ENCODE measurements at places on chromosomes 2 and 18.

DNA sequence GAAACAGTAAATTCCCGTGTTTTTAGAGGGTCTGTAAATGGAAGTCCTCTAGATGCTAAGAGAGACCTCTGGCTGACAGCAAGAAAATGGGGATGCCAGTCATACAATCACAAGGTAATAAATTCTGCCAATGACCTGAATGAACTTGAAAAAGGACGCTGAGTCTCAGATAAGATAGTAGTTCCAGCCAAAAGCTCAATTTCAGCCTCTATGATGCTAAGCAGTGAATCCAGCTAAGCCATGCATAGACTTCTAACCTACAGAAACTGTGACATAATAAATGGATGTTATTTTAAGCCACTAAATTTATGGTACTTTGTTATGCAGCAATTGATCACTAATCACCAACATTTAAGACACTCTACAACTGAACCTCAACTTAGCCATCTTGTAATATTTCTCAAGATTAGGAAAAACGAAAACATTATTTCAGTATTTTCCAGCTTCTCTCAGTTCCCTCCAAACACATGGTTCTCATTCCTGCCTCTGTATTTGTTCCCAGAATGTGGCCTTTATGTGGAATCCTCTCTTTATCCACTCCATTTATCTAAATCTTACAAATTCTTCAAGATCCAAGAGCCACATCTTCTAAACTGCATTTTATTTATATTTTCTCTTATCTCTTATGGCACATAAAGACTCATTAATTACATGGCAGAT, 331.1 kb downstream of the GULP1 start:
- no peak for DNase-seq

GRCh38 chr2:60280238-60280637, 273.2 kb downstream of the BCL11A start:
- DNase-seq, result no peak

- no peak for DNase-seq
Measured at GRCh38 chr18:54415086-54415485, 57.4 kb downstream of the C18orf54 start.

- peak; percentile 6 for DNase-seq
Measured at GRCh38 chr2:147845411-147845971, 662 bp downstream of the ACVR2A start.

DNA sequence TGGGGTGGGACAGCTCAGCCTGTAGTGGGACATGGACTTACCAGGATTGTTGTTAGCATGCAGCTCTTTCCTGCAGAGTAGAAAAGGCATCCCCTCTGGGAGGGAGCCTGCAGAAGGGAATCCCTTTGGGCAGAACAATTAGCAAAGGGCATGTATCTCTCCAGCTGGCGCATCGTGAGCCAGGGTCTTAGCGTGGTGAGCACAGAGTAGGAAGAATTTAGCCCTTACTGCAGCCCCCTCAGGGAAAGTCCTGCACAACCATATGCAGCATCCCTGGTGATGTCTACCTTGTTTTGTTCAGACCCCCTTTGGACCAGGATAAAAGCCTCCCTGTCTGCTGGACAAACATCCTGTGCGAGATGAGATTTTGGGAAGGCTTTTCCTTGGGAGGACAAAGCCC, 292.1 kb downstream of the SLC4A3 start:
- no peak for DNase-seq

DNA sequence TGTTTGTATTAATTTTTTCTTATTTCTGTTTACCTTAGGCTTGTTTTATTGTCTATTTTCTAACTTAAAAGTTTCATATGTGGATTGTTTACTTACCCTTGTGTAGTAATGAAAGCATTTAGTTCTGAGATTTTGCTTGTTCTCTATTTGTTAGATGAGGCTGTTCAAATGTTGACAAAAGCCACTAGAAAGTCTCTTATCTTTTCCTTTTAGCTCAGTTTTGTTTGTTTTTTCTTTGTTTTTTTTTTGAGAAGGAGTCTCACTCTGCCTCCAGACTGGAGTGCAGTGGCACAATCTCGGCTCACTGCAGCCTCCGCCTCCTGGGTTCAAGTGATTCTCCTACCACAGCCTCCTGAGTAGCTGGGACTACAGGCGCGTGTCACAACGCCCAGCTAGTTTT, 30.9 kb downstream of the USP14 start:
- no peak for DNase-seq

GRCh38 chr2:42957109-42957860, 164.9 kb upstream of the HAAO start:
- no peak for DNase-seq

DNA sequence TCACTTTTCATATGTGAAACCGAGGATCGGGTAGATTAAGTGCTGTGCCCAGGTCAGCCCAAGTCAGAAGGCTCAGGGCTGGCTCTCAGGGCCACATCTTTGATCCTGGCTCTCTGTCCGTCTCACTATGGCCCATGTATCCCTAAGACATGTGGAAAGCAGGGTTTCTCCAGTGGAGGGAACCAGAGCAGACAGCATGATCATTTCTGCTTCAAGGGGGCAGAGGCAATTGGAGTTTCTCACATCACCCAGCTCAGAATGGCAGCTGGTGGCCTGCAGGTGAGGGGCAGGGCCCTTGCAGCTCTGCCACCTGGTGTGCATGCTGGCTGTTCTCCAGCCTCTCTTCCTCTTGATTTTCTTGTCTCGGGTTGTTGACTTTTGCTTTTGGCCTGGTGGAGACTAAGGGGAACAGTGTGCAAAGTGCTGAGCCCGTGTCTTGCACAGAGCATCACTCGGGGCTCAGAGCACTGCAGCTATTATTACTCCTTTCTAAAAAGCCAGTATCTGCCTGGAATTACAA, 27.0 kb downstream of the LDLRAD4 start:
- DNase-seq, result no peak

DNA sequence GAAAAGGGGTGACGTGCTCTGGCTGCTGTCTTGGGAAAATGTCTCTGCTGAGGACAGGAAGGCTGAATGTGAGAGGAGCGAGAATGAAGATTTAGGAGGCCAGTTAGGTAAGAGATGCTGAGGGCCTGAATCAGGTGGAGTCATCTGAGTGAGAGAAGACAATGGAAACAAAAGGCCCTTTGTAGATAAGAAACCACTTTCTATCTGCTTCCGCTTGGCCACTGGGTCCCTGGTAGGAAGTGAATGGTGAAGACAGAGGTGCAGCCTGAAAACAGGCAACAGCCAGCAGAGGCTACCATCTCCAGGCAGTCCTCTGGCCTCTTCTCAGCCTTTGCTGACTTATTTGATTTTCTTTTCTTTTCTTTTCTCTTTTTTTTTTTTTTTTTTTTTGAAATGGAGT, 374.0 kb upstream of the SLC14A2 start:
- DNase-seq, result no peak

DNA sequence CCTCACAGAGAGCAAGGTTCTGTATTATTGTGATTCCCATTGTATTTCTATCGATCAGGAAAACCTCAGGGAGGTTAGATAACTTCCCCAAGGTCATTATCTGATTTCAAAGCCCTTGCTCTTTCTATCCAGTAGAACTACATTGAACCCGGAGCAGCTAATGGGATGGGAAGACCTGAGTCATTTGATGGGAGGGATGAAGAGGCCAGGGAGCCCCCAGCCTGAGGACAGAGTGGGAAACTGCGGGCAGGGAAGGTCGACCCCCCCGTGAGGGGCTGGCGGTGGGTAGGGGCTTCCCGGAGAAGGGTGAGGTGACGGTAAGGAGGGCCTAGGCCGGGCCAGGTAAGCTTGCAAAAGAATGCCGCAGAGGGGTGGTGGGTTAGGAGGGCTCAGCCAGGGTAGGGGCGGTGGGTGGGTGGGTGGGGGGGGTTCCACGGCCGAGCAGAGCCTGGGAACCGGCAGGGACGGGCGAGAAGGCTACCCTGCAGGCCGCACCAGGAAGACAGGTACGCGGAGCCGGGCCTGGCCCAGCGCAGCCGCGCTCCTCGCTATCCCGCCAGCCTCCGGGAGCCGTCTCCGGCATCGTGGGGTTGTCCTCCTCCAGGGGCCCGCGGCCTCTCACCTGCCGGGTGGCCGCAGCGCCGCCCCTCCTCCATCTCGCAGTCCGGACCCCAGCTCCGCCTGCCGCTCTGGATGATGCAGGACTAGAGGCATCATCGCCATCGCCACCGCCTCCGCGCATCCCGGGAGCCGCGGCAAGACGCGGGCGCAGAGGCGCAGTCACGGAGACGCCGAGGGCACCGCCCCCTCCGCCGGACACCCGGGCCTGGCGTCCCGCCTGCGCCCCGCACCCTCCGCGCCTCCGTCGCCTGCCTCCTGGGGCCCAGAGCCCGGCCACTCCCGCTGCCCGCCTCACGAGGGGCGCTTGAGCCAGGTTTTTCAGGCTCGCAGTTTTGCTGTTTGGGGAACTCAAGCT, at the start of gene GPR75:
Gene GPR75, minus strand, starts transcription at position 762 of the 976 bp plus-strand sequence. CDS start 5,211 bp downstream, outside the sequence.
- no peak for DNase-seq

DNA sequence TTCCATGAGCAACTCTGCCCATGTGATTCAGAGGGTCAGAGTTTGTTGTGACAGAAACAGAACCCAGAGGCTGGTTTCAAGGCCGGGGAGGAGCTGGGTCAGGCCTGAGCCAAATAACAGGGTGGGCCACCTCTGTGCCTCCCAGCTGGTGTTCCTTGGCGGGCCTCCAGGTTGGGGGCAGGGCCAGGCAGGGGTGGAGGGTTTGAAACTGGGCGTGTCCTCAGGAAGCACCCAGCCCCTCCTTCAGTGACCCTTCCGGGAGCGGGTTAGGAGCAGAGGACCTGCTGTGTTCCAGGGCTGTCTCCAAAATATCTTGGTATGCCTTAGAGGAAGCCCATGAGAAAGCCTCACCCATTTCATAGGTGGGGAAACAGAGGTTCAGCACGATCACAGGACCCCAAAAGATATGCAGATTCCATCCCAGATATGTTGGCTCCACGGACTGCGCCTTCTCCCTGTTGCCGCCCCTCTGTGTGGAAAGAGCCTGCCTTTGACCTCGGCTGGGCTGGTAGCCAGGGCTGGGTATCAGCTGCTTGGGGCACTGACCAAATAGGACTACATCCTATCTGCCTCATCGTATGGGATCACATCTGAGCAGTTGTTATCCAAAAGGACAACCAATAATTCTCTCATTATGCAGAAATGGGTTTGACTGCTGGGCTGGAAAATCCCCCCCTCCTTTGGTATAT, 74.8 kb upstream of the GLI2 start:
- no peak for DNase-seq

DNA sequence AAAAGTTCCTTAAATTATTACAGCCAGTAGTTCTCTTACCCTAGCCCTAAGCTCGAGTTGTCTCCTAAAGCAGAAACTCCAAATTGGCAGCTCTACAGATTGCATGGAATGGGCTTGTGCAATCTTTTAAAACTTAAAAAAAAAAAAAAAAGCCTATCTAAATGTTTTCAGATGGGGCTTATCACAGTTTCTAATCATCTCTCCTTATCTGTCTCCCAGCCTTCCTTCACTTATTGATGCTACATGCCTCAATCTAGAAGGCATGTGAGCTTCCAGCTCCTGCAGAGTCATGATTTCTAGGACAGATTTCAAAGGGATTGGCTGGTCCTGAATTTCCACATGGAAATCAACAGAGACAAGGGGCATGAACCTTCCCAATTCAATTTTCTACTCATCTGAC, 33.1 kb upstream of the PELI1 start:
- DNase-seq, result no peak

Data from stimulated activated CD4-positive, alpha-beta T cell treated with anti-CD3 and anti-CD28 coated beads, Interleukin-12 subunit alpha, Interleukin-12 subunit beta, amount 100 ng/mL, for 4 hours (primary cell).